NCI-H1436 treated with DMSO at 0.1 percent for 48 hours (cell line): ENCODE measurements at places on chromosomes 11 and 22.

DNA sequence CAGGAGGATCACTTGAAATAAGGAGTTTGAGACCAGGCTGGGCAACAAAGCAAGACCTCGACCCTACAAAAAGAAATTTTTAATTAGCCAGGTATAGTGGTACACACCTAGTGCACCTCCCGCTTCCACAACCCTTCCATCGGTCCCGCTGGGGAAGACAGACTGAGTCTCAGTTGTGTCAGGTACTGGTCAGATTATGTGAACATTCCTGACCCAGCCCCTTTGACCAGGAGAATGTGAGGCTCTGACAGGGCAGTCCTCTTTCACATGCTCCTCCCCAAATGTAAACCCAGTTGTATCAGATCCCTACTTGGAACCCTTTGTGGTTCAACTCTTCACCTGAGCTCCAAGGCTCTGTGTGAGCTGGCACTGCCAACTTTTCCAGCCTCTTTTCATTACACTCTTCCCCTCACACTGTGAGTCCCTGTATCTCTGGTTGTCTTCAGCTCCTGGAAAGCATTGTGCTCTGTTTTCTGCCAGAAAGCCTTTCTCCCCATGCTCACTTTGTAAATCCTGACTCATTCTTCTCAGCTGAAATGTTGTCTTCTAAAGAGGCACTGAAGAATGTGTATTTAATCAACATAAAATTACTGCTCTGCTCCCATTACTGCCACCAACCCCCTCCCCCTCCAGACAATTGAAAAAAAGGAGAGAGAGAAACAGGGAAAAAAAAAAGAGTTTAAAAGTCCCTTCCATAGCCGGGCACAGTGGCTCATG lies 2.1 kb upstream of the TTLL12 start:
- DNase-seq = no peak

- no peak for DNase-seq
These were observed 61.4 kb upstream of the YWHAH start for GRCh38 chr22:31882971-31883370.

DNA sequence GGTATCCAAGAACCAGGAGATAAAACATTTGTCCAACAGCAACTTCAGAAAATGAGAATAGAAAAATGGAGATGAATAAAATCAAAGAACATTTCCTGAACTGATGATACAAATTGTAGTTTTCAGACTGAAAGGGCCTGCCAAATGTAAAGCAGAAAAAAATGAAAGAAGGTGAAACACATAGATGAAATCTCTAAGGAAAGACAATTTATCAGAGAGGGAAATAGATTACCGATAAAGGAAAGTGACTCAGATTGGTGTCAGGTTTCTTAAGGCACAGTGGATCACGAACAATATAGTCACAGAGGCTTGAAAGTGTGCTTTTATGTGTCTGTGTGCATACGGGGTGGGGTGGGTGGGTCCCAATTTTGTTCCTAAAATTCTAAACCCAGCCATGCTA lies 4.1 kb upstream of the STT3A start:
- no peak for DNase-seq

- DNase-seq = no peak
These were observed 11.6 kb upstream of the HSPA8 start for GRCh38 chr11:123073343-123074057.

DNA sequence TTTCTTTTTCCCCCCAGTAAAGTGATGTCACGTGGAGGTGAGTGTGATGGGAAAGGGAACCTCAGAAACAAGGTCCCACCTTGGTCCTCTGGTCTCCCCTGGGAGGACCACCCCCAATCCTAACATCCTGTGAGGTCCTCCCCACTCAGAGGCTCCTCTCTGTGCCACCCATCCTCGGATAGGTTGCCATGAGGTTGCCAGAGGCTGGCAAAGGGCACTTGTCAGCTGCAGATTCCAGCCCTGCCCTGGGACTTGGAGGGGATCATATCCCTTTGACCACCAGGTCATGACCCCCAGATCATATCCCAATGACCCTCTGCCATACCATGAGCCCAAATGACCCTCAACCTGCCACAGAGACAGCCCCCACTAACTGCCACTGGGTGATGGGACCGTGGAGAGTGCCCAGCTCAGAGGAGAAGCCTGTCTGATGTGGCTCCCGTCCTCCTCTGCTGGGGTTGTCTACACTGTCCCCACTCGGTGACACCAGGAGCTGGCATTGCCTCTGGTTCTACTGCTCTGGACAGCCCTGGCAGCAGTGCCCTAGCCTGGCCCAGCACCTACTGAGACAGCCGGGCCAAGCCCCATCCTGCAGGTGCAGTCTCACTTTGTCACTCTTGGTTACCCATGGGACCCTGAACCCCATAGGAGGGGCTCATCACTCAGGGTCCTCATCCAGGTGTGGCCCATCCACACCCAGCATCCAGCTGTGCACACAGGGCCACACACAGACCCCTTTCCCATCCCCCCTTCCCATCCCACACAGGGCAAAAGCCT lies 90.2 kb upstream of the KCNQ1OT1 start:
- DNase-seq = no peak

DNA sequence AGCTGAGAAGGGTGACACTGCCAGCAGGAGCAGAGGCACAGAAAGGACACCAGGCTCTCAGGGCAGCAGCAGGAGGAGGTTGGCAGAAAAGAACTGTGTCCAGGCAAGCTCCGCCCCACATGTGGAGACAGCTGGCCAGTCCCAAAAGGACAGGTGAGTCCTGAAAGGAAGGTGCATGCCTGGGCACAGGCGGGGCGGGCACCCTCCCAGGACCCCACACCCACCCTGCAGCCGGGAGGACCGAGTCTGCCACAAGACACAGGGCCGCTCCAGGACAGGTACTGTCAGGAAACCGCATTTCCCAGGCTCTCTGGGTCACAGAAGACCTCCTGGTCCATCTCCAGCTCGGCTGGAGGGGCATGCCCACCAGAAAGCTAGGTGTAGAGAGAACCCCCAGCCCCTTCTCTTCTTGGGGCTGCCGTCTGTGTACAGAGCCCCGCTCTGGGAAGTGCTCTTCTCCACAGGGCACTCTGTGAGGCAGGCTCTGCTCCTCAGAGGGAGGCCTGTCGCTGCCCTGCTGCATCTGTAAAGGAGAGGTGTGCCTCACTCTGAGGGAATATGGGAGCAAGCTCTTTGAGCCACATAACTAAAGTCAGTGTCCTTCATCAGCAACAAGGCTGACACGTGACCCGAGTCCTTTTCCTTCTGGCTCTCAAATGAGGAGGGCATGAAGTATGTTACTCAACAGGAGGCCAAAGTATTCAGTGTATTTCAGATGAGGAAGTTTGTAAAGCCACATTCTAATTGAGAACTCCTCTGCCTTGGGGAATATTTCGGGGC lies 50.5 kb downstream of the CLTCL1 start:
- no peak for DNase-seq

DNA sequence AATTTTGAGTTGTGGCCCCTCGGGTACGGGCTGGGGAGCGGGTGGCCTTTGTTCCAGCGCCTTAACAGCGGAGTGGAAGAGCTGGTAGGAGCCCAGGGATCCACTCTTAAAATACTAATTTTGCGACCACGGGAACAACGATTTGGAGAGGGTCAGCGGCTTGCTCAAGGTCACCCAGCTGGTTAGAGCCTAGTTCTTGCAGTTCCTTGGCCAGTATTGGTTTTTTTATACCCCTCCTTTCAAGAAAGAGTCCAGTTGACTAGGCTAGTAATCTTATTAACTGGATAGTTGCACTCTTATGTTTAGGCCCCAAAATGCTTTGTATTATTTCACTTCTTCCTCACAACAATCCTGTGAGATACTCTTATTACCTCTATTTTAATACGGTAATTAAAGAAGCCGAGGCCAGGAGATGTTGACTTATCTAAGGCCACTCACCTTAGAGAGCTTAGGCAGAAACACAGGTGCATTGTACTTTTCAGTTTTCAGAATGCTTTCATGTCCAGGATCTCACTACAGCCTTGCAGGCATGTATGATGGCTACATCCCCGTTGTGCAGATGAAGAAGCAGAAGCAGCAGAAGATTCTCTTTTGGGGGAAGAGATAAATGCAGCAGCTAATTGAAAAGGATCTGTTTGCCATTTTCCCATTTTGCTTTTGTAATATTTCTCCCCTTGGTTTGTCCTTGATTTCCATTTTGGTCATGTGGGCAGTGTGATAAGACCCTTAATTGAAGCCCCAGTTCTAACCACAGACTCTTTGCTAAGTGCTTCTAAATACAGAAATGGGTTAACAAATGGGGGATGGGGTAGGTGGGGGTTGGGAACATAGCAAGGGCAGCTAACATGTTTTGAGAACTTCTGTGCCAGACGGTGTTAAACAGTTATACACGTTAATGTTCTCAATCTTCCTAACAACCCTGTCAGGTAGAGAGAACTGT lies 1.4 kb downstream of the SREBF2 start:
- DNase-seq = no peak

DNA sequence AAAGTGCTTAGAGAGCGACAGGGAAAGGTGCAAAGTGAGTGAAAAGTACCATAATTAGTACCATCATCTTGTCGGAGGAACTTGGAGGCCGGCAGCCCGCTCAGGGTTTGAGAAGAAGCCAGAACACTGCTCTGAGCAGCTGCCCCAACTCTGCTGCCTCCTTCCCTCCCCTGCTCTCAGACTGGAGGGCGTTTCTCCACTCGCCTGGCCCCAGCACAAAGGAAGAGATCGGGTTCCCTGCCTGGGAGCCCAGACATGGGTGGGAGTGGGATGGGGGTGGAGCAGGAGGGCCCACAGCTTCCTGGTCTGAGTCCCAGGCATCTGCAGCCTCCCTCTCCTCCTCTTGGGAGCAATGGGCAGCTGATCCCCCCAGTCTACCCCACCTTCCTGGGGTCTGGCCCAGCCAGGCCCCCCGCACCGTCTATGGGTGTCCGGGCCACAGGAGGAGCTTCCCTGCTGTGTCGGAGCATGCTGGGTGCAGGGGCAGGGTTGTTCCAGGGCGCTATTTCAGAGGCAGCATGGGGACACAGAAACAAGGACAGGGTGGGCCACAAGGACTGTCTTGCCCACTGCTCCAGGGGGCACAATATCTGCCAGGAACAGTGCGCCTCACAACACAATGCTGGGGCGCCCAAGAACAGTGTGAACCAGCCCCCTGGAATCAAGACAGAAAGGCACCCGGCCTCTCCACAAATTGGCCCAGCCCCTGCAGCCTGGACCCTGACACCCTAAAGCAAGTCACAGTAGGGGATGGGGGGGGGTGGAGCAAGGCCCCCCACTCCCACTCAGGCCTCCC lies 4.8 kb downstream of the LIF start:
- no peak for DNase-seq

DNA sequence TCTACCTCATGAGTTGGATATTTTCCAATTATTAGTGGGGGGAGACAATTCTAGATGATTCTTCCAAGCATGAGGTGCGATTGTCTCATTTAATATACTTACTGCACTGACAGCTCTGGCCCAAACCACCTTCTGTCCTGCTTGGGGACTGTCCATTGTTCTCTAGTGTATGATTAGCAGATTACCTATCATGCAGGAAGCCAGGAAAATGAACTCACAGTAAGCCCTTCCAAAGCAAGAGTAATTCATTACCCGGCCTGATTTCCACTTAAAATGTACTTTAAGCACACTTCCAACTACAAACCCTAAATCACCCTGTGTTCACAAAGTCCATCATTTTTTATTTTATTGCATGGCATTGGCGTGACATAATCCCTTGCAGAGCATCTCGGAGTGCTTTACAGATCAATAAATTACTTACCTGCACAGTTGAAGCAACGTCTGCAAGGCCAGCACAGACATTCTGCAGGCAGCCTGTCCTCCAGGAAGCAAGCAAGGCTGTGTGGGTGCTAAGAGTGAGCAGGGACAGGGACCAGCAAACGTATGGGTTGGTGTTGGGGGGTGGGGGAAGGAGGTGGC lies 838.2 kb downstream of the NTM start:
- no peak for DNase-seq

- DNase-seq = no peak
These were observed 35.7 kb downstream of the TBCEL start for GRCh38 chr11:121059605-121060004.

- DNase-seq = no peak
These were observed 734 bp downstream of the PPP1R14B start for GRCh38 chr11:64245797-64246620.

GRCh38 chr22:40922484-40923303 lies 28.5 kb upstream of the RBX1 start:
- DNase-seq = peak; percentile 4

- DNase-seq = no peak
These were observed at the start of gene LGALS12 for GRCh38 chr11:63505857-63506528. Gene LGALS12 (plus strand): TSS chr11:63506084. CDS start chr11:63506459, 375 bp downstream.

- no peak for DNase-seq
These were observed 33.3 kb upstream of the SORL1-AS1 start for GRCh38 chr11:121486054-121486453.

DNA sequence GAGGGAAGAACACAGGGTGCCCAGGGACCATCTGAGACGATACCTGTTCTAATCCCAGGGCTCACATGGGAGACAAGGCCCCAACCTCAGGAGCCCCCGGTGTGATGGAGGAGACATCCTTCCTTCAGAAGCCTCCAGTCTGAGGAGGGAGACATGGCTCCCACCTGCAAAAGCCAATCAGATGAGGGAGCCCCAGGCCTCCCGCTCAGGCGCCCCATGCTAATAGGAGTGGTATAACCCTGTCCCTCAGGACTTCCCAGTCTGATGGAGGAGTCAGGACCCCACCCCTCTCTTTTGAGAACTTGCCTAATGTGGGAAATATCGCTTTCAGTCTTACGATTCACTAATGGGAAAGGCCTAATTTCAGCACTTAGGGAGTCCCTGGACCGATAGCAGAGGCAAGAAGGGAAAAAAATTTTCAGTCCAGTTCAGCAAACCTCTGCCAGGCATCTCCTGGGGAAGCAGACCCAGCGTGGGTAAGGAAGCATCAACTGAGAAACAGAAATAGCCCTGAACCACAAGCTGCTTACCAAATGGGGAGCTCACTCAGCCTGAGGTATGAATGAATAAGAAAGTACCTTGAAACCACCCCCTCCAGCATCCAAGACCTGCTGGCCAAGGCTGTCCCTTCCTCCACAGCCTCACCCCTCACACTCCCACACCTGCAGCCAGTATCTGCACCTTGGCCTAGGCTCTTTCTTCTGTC lies 5.9 kb downstream of the ARRB1 start:
- DNase-seq = no peak

- DNase-seq = no peak
These were observed 6.0 kb downstream of the P2RX6 start for GRCh38 chr22:21020802-21021429.

GRCh38 chr11:19648321-19648720 lies 64.3 kb upstream of the NAV2 start:
- DNase-seq = no peak

GRCh38 chr11:88231894-88232482 lies 56.7 kb upstream of the RAB38 start:
- DNase-seq = no peak

GRCh38 chr11:120137187-120137610 lies 714 bp downstream of the TRIM29 start:
- DNase-seq = no peak

DNA sequence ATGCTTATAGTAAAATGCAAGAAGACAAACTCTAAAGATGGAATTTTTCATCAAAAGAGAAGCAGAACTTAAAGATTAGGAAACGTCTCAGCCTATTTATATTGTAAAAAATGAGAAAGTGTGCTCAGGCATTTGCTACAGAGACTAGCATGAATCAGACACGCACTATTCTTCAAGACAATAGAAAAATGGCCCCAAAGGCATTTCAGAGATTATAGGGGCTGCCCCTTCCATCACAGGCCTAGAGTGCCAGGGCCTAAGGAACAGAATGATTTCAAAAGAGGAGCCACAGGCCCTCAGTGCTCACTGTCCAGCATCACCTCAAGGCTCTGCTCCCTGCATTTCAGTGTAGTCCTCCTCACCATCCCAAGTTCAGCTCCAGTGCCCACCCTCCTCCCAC lies 27.5 kb downstream of the TNKS1BP1 start:
- DNase-seq = no peak
